Activated naive CD4-positive, alpha-beta T cell treated with anti-CD3 and anti-CD28 coated beads, Interleukin-2, amount 50 U/mL, for 72 hours (primary cell): ENCODE measurements at places on chromosomes 4 and X.

GRCh38 chr4:41657561-41657960, 91.0 kb downstream of the PHOX2B start:
- no peak for DNase-seq

GRCh38 chr4:87521757-87522374, 7.3 kb downstream of the SPARCL1 start:
- DNase-seq = no peak

DNA sequence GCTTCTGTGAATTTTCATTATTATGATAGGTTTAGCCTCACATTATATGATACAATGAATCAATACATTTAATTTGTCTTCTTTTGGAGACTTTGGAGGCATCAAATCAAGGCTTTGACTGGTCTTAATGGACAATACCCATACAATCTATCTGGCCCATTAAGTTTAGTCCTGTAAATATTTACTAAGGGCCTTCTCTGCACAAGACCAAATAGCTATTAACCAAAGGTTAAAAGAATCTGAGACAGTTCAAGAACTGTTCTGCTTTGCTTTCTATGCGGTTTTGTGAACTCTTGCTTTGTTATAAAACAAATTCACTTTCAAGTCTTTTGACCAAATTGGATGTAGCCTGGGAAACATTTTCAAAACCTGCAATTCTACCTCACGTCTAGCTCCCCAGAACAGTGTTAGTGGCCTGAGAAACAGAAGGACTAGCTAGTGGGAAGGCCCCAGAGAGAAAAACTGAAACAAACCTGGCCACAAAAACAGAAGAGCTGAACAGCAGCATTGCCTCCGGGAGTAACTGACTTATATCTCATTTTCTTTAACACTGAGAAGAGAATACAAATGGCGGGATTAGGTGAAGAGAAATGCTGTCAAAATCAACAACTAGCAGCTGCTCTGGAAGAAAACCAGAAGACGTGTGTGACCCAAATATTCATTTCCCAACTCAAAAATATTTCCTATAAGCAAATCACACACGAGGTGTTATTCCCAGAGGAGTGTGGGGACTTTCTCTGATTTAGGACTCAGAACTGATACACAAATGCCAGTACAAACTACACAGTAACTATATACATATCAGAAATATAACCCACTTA, 548 bp downstream of the TLR1 start:
- peak; percentile 58 for DNase-seq

DNA sequence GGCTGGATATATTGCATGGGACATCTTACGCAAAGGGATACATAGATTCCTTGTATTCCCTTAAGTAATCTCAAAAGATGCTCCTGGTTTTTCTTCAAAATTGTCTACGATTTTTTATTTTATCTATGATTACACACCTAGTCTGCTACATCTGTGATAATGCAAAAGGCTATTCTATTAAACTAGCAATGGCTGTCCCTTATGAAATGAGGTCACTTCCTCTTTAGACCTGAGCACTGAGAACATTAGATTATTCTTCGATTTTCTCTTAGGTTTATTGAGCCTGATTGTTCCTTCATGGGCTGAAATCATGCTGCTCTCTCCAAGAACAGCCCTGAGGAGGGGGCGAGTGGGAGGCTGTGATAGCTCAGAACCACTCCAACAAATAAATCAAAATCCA, 126.8 kb upstream of the ENPP6 start:
- no peak for DNase-seq

DNA sequence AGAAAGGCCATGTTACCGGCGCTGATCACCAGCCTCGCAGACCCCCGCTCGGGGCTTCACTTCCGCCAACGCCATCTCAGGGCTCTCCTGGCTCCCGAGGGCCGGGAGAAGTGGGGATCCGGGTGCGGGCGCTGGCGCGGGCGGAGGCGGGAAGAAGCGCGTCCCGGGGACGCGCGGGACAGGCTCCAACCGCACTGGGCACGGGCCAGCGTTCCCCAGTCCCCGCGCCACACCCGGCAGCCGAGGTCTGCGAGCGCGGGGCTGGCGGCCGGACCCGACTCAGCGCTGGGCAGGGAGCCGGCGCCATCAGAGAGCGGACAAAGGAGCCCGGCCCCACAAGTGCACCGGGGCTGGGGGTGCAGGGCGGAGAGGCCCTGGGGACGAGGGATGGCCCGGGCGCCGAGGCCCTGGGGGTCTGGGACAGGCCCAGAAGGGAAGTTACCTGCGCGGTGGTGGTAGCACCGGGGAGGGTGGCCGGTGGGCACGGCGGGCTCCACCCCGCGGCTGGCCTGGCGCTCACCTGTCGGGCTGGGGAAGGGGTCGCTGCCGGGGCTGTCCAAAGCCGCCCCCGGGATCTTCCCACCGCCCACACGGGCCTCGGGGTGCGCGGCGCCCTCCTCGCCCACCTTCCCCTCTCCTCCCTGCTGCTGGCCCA, 449 bp downstream of the CTPS2 start:
- DNase-seq = peak; percentile 3

DNA sequence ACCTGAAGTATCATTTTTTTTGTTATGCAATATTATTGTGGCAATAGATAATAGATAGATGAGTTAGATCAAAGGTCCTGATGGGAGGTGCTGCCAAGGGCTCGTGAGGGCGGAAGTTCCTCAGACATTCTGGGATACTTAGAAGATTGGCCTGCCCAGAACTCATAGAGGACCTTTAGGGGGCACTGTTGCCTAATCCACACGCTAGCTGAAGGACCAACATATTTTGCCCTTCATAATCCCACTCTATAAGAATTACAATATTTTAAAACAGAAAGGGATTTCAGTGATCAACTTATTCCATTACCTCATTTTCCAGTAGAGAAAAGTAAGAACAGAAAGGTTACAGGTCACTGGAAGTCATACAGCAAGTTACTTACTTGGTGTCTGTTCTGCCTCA, 22.9 kb upstream of the COX7B2 start:
- no peak for DNase-seq
